ENCODE measurements at places on chromosomes 6 and 20. TPM values are rescaled to one million over a fixed set of nuclear protein-coding genes. Genes with fewer than 3 reads are reported as not detected.

The BPIFB1 gene
- not detected for total RNA-seq

The BTNL2 gene
- total RNA-seq, result not detected

The TMEM74B gene
- total RNA-seq, result 1.8 TPM

The FNDC1 gene
- total RNA-seq, result not detected

The CLDN20 gene
- not detected for total RNA-seq

The C6orf141 gene
- 0.87 TPM for total RNA-seq

The NOX3 gene
- total RNA-seq, result not detected

The CRIP3 gene
- total RNA-seq, result 2.4 TPM

The NR2E1 gene
- not detected for total RNA-seq

The CST3 gene
- total RNA-seq, result 1.2 TPM

The GRM4 gene
- 0.14 TPM for total RNA-seq

The TDRD6 gene
- not detected for total RNA-seq

The EBF4 gene
- total RNA-seq, result 1.1 TPM

The GPSM3 gene
- 67.8 TPM for total RNA-seq

The SGK2 gene
- 0.16 TPM for total RNA-seq

The HAO1 gene
- not detected for total RNA-seq

The TNF gene
- 89.2 TPM for total RNA-seq

The GHRH gene
- total RNA-seq, result not detected

The TRDN gene
- total RNA-seq, result not detected

The BEND3 gene
- 6.3 TPM for total RNA-seq

All from activated CD8-positive, alpha-beta T cell treated with anti-CD3 and anti-CD28 coated beads for 36 hours (primary cell).